ENCODE measurements at places on chromosomes 1 and 21. TPM values are rescaled to one million over a fixed set of nuclear protein-coding genes. Genes with fewer than 3 reads are reported as not detected.

NUP210L gene
- not detected for total RNA-seq

BMP8A gene
- 0.29 TPM for total RNA-seq

LRRC53 gene
- total RNA-seq, result not detected

GJC2 gene
- total RNA-seq, result 0.45 TPM

PROK1 gene
- total RNA-seq, result not detected

SYDE2 gene
- total RNA-seq, result 0.72 TPM

SELL gene
- 0.28 TPM for total RNA-seq

MATN1 gene
- 0.05 TPM for total RNA-seq

LIN28A gene
- not detected for total RNA-seq

AK5 gene
- total RNA-seq, result 8.7 TPM

C1QA gene
- total RNA-seq, result not detected

OR14K1 gene
- total RNA-seq, result not detected

USH2A gene
- total RNA-seq, result not detected

PLA2G5 gene
- total RNA-seq, result not detected

HSF2BP gene
- total RNA-seq, result 1.4 TPM

GBP6 gene
- not detected for total RNA-seq

CYP4B1 gene
- not detected for total RNA-seq

LRRC38 gene
- not detected for total RNA-seq

MARK1 gene
- 0.15 TPM for total RNA-seq

TNFRSF1B gene
- 0.40 TPM for total RNA-seq

BARHL2 gene
- total RNA-seq, result not detected

NIPAL3 gene
- total RNA-seq, result 7.1 TPM
